H1 (cell line): ENCODE measurements at places on chromosomes 5 and 9. TPM values are rescaled to one million over a fixed set of nuclear protein-coding genes. Genes with fewer than 3 reads are reported as not detected.

Gene CKMT2
- total RNA-seq = 1.2 and 2.4 TPM in 2 replicates

DNA sequence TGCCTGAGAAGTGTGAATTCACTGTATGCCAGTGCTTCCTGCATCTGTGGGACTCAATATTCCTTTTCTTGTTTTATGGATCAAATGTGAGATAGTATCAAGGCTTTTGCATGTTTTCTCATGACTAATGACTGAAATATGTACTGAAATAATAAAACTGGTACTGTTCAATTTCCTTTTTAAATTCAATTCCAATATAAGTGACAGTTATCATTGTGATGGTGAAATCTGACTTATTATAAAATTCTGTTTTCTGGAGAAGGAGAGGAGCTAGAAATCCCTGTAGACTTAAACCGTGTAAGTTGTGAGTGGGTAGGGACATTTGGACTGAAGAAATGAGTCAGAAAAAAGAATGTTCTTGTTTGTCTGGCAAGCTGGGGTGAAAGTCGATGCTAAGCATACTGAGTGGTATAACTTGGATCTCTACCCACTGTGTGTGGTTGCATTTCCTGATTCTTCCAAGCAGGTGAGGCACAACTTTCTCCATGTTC is 245.2 kb downstream of the EFNA5 start:
- H3K36me3 ChIP-seq = no peaks in the 10 kb centered on the region
- H3K27ac ChIP-seq = no peak overlapping the region
- DNase-seq = no peak
- no peaks in the 10 kb centered on the region for H3K4me1 ChIP-seq

DNA sequence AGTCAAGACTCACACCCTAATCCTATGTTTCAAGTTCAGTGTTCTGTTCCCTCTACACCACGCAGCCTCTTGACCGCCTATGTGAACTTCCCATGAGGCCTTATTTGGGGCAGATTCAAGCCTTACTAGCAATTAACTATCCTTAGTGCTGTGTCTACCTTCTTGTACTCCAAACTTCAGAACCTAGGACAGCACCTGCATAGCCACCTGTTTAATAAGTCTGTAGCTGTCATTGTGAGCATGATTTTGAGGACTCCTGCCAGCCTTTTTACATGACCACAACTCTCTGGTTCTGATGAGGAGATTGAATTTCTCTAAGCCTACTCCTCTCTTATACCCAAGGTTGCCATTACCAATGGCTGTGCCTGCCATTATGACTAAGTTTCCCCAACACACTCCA is 50.8 kb upstream of the PCSK1 start:
- H3K27me3 ChIP-seq = no peaks in the 10 kb centered on the region
- H3K4me3 ChIP-seq = no peak overlapping the region
- no peak overlapping the region for H3K27ac ChIP-seq
- H3K36me3 ChIP-seq = no peaks in the 10 kb centered on the region
- H3K4me1 ChIP-seq = no peaks in the 10 kb centered on the region

Gene CLPTM1L
- 102 and 109 TPM in 2 replicates for total RNA-seq
